ENCODE measurements at places on chromosomes 6 and 20.

DNA sequence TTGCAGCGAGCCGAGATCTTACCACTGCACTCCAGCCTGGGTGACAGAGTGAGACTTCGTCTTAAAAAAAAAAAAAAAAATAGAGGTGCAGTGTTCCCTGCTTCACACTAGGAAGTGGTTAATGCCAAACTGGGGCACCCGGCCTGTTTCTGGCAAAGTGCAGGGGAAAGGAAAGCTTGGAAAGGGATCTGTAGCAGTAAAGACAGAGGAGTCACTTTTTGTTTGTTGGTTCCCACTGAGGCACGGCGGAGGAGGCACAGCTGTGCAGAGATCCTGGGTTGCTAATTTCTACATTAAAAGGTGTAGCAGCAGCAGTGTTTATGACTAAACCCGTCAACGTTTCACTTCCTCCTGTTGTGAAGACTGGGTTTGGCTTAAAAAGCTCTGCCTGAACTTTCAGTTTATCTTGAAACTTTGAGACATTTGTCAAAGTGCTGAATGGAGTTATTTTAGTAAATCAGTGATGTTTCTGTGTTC lies 125.6 kb downstream of the CARMIL1 start:
- DNase-seq, result no peak

DNA sequence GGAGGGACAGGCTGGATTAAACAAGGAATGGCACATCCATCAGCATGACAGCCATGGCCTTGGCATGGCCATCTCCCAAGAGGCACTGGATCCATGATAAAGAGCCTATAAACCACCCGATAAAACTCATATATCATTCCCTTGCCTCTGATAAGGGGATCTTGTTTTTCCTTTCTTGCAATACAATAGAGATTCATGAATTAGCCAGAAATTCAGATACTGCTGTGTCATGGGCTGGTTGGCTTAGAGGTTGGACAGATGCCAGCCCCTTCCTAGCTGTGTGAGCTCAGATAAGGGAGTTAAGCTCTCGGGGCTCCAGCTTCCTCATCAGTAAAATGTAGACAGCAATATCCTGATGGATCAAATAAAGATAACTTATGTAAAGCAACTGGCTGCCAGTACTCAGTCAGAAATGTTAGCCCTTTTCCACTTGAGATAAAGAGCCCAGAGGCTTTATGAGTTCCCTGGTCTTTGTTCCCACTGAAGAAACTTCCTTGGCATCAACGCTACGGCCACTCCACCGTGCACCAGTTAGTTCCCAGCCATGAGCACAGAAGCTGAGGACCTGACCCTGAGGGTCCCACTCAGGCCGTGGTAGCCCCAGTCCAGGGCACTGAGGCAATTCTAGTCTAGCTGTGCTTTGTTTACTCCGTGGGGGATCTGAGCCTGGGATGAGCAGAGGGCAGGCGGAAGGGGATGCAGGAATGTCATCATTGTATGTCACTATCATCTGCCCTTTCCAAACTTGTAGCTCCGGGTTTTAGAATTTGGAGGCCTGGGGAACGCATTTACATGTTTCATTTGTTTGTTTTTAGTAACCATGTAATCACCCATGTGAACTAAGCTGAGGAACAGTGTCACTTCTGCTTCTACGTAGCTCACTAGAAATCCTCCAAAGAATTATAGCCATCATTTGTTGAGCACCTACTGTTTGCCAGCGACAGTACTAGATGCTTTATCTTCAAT lies 67.2 kb upstream of the TBC1D7 start:
- peak; percentile 85 for DNase-seq

DNA sequence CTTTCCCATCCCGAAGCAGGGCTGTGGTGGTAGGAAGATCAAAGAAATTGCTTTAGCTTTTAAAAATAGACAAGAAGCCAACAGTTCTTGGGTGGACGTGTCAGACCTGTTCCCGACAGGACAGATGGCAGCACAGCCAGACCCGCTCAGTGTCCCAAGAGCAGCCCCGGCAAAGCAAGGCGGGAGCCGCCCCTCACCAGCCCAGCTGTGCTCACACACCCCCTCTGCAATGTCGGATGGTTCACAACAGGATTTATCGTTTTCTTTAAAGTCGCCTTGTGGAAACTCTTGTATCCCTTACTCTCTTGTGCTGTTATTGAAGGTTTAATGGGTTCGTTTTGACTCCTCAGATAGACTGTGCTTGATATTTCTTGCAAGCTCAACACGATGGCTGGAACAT lies 302.4 kb downstream of the THBS2 start:
- DNase-seq, result no peak

GRCh38 chr6:118334634-118335033 lies 213.5 kb upstream of the PLN start:
- no peak for DNase-seq

- DNase-seq, result no peak
Observed at GRCh38 chr20:62171245-62171644, 11.6 kb upstream of the MTG2 start.

- DNase-seq, result no peak
Observed at GRCh38 chr6:23308166-23308565, 738.8 kb downstream of the HDGFL1 start.

GRCh38 chr6:31115941-31116560 lies 1.5 kb downstream of the PSORS1C1 start:
- DNase-seq, result no peak

- DNase-seq, result no peak
Observed at GRCh38 chr6:39171489-39172376, 56.7 kb upstream of the SAYSD1 start.

- no peak for DNase-seq
Observed at GRCh38 chr20:52805296-52805571, 166.9 kb upstream of the TSHZ2 start.

GRCh38 chr6:28940294-28940857 lies 16.6 kb upstream of the TRIM27 start:
- no peak for DNase-seq

- DNase-seq, result peak; percentile 4
Observed at GRCh38 chr6:144007478-144008119, 460 bp downstream of the PLAGL1 start.

GRCh38 chr6:3512832-3513231 lies 56.0 kb upstream of the SLC22A23 start:
- DNase-seq, result no peak

DNA sequence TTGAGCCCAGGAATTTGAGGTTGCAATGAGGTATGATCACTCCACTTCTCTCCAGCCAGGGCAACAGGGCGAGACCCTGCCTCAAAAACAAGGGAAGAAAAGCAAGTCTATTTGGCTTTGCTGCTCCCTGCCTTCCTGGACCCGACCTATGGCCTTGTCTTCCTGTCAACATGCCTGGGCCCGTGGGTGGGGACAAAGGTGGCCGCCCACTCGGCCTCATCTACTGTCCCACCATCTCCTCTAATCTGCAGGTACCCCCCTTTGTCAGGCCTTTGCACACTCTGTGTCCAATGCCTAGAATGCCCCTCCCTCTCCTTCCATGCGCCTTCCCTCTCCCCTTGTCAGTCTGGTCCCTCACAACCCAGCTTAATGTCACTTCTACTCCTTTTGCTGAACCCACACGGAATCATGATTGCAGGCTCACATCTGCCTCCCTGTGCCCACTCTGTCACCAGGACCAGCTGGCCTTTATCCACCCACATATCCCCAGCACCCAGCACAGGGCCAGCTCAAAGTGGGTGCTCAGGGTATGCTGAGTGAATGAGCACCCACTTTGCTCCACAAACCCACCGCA lies 40.3 kb downstream of the MDFI start:
- DNase-seq, result no peak
